Stromal cell of bone marrow (primary cell): ENCODE measurements at places on chromosomes 4 and X.
A peak's percentile ranks its signal among the peaks of the same experiment; 100 is the strongest.

- peak; percentile 79 for DNase-seq
Measured at GRCh38 chr4:16684097-16684496, 214.3 kb downstream of the LDB2 start.

- DNase-seq = no peak
Measured at GRCh38 chr4:38173935-38174518, 213.8 kb downstream of the PTTG2 start.

DNA sequence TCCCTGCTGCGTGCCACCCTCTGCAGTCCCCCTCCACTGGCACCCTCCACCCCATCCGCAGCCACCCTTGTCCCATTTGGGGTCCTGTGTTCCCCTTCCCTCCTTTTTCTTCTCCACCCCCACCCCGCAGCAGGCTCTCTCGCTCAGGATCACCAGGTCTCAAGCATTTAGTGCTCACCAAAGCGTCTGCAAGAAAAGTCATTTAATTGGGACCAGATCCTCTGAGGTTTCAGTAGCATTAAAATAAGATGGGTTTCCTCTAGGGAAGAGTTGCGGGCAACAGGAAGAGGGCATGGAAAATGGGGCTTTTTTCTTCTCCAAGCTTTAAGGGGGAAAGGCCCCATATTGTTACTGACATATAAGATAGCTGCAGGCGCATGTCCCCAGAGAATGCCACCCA, 4.9 kb upstream of the HAUS7 start:
- no peak for DNase-seq

GRCh38 chr4:168587411-168588125, 90.7 kb downstream of the PALLD start:
- DNase-seq = peak; percentile 94

DNA sequence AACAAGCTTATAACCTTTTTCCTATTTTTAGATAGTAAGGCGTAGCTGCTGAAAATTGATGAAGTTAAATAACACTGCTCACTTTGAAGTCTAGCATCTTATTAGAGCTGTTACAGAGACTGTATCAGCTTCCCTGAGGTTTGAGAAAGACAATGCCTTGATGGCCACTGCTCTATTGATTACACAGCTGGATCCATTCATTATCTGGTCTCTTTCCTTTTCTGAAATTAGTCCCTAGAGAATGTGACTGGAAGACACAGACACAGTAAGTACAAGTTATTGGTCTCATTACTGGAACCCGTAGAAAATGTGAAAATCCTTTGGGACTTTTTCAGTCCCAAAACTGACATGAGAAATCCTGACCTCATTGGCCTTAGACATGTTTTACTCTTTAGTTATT, 188.3 kb downstream of the NAF1 start:
- DNase-seq = no peak

GRCh38 chrX:129759576-129760061, 20.1 kb upstream of the SASH3 start:
- peak; percentile 79 for DNase-seq

DNA sequence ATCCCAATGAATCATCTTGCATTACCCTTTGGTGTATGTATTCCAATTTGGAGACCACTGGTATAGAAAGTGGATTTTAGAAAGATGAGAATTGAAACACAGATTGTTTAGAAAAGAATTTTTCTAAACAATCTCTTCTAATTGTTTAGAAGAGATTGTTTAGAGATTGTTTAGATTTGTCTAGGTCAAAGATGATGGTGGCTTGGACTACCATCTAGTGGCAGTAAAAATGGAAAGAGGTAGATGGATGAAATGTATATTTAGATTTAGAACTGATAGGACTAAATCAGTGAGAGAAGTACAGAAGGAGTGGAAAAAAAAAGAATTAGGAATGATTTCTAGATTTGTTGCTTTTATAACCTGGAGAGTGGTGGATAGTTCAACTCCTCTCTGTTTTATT, 70.6 kb downstream of the ARSJ start:
- no peak for DNase-seq

GRCh38 chr4:13647031-13647430, 19.5 kb upstream of the BOD1L1 start:
- DNase-seq = no peak

DNA sequence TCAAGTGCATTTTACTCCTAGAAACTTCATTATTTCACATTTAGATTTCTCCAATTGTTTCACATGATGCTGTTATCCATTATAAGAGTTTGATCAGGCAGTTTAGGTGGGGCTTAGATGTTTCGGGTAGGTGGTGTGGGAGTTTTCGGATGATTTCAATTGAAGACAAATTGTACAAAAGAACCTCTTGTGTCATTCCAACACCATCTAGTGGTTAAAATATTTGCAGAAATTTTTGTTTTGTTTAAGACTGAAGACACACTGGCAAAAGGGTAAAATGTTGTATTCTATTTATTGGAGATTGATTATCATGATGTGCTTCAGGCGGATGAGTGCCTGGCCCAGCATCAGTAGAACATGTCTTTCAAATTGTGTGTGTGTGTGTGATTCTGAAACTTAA, 212.7 kb downstream of the SH3BGRL start:
- no peak for DNase-seq

GRCh38 chr4:102867278-102868152, 1.3 kb upstream of the CISD2 start:
- DNase-seq = no peak

GRCh38 chr4:113684534-113685091, 76.9 kb downstream of the CAMK2D start:
- DNase-seq = peak; percentile 61

GRCh38 chr4:6926681-6927478, 17.3 kb downstream of the TBC1D14 start:
- DNase-seq = no peak

DNA sequence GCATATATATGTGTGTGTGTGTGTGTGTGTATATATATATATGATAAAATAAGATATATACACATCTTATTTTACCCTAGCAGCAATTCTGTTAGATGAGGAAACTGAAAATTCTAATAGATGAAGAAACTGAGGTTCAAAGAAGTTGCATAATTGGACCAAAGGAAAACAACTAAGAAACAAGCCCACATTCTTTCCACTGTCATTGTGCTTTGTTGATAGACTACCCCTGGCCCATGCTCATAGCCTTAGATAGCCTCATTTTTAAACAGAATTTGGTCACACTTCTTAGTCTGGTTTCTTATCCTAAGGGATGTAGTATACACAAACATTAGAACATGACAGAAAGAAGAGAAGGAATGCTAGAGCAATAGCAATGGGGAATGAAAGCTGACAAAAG, 138.8 kb downstream of the NDST3 start:
- no peak for DNase-seq

DNA sequence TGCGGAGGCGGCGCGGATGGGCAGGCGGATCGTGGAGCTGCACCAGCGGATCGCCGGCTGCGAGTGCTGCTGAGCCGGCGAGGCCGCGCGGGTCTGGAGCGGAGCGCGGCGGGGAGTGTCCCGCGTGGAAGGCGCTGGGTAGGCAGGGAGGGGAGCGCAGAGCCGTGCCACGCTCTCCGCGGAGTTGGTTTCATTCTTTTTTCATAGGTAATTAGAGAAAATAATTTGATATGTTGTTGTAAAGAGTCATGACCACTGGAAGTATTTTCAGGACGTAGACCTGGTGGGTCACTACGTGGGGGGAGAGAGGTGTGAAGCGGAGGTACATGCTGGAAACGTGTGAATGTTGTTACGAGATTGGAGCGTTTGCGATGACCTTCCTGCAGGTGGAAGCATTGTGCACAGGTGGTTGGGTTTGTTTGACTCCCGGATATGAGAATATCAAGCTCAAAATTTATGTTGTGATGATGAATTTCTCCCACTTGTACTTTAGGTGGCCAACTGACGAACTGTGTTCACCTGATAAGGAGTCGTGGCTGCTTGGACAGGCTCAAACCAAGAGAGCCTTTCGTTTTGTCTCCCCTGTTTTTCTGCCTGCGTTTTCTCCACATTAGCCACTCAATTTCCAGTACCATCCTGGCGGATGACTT, 19.1 kb upstream of the S100P start:
- DNase-seq = no peak

GRCh38 chr4:153528705-153529485, 62.7 kb downstream of the TMEM131L start:
- DNase-seq = no peak

- no peak for DNase-seq
Measured at GRCh38 chr4:7105276-7105675, 37.4 kb upstream of the GRPEL1 start.

DNA sequence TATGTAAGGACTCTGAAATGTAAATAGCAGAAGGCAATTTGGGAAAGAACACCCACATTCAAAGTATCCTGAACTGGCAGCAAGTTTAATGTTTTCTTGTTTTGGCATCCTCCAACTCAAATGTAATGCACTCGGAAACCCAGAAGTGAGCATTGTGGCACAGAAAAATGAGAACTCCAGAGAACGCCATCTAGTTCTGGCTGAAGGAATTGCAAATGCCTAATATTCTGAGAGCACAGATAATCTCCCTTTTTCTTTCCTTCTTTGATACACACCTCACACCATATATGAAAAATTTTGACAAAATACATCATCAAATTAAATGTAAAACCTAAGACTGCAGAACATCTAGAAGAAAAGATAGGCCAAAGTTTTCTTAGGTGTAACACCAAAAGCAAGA, 52.1 kb downstream of the PWWP3B start:
- DNase-seq = no peak

- DNase-seq = no peak
Measured at GRCh38 chrX:53133400-53133799, 39.5 kb downstream of the KANTR start.

GRCh38 chr4:147366164-147366563, 114.7 kb upstream of the EDNRA start:
- no peak for DNase-seq

DNA sequence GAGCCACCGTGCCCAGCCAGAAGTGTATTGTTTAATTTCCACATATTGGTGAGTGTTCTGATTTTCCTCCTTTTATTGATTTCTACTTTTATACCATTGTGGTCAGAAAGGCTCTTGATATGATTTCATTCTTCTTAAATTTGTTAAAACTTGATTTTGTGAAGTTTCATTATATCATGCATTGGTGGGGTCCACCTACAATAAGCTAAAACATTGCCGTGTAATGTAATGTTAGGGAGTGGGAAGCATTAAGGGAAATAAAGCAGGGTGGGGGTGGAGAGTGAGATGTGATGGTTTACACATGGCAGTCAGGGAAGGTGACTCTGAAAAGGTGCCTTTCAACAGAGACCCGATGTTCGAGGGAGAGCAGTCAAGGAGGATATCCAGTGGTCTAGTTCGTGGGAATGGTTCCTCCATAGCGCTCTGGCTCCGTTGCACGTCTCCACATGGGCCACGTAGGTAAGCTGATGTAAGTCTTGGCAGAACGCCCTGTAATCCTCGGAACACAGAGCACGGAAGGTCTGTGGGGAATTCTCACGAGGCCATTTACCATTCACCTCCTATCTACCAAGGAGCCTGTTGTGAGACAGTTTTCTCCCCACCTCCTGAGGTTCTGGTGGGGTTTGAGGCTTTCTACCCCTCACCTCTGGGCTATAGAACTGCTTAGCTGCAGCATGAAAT, 7.7 kb upstream of the WDR13 start:
- no peak for DNase-seq

DNA sequence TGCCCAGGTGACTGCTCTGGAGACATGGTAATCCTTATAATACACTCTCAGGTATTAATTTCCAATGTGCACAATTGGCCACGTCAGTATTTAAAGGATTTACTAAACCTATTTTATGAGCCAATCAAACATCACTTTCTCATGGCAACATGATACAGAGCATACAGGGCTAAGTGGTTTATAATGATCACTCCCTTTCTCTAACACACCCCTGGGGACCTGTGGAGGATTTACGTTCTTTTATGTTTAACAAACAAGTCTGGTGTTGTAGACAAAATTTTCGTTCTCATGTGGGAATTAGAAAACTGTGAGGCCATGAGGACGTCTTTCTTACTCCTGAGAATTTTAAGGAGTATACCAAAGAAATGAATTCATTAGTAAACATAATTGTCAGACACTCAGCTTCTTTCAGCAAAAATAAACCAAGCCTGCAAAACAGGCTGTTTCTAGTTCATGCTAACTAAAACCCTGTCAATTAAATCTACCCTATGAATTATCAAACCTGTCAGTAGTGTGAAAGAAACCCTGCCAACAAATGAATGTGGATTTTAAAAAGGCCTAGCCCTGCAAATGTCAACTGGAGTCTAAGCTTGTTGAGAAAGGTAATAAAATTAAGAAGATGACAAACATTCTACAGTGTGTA, 155.8 kb downstream of the PDGFC start:
- no peak for DNase-seq

DNA sequence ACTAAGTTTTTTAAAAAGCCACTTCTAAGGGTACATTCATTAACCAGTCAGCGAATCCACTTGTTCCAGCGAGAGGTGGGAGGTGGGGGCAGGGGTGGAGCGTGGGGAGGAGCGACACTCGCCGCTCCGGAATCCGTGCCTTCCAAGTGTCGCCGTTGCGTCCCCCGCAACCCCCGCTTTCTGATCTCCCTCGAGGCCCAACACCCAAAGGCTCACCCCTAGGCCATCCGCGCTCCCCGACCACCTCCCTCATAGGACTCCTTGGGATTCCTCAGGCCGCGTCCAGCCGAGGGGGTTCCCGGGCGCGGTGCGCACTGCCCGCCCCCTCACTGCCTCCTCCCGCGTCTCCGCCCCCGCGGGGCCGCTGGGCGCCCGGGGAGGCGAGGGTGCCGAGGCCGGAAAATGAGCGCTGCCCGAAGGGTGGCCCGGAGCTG, 108.1 kb upstream of the STOX2 start:
- no peak for DNase-seq

DNA sequence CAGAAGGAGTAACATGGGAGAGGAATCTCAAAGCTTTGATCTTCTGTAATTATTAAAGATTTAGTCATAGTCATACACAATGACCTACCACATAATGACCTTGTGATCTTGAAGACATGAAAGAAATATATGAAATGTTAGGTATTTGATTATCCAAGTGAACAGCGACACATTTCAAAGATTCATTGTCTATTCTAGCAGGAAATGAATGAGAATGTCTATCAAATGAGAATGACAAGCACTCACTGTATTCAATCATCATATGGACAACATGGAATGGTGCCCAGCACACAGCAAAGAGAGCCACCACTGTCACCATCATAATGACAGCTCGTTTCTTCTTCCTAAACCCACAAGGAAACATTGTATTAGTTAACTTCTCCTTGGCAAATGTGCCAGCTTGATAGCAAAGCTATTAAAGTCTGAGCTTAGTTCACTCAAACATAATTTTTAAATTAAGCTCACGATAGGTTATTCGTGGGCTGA, 50.6 kb downstream of the QRFPR start:
- DNase-seq = no peak

DNA sequence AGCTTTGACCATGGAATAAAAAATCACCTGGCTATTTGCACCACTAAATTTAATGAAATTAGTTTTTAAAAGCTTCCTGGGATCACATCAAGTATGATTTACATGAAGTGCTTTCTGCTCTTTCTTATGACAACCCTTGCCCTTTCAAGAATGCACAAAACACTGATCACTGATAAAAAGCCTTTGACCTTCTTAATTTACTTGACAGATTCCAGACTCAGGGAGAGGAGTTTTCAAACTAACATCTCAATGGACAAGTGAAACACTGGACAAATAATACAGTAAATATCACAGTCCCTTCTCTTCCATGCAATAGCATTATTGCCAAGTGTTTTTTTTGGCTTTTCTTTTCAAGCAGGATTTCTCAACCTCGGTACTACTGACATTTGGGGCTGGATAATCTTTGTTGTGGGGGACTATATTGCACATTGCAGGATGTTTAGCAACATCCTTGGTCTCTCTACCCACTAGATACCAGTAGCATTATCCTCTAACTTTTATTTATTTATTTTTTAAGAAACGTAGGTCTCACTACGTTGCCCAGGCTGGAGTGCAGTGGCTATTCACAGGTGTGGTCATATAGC, 86.3 kb downstream of the ZNF827 start:
- no peak for DNase-seq
